GM12865 (cell line): ENCODE measurements at places on chromosomes 7 and 10.

DNA sequence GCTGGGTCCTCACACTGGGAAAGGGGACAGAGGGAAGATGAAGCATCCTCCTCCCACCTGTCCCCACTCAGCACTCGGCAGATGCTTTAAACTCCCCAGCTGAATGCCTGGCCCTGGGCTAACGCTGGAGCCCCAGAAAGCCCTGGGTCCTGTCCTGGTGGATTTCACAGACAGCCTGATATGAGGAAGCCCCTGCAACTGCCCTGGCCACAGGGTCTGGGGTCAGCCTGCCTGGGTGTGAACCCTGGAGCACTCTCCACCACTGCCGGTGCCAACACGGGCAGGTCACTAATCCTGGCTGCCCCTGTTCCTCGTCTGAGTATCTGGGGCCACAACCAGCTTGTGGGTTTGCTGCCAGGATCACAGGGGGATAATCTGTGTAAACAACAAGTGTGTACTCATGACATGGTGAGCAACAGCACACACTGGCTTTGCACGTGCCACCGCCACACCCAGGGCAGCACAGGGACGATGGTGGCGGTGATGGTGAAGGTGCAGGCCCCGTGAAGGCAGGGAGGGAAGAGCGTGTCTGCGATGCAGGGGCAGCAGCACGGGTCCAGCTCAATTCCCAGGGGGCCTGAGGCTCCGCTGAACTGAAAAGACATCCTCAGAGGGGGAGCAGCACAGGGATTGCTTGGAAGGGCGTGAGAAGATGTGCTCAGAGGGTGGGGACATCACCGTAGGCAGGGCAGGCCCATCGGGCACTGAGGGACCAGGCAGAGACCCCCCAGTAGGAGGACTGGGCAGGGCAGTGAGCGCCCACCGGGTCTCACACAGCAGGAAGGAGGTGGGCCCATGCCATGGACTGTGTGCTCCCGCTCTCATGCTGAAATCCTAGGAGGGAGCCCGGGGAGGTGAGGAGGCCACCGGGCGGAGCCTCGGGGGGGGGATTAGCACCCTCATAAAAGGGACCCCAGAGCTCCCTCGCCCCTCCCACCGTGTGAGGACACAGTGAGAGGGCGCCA is 238.7 kb downstream of the MAD1L1 start:
- DNase-seq, result no peak

DNA sequence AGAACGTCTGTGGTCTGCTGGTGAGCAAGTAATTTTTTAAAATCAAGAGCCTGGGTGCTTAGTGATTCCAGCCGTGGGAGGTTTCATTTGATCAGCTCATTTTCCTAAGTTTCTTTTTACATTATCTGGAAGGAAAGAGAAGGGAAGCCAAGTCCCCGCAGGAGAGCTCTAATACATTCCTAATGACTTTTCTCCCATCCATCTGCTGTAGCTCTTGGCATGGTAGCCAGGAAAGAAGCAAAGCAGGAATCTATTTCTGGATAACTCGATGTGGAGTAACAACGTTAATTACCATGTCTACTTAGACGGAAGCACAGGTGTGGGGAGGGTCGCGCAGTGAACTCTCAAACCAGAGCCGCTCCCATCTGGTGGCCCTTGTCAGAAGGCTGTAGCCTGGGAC is 121.9 kb downstream of the PAXIP1 start:
- DNase-seq, result no peak

DNA sequence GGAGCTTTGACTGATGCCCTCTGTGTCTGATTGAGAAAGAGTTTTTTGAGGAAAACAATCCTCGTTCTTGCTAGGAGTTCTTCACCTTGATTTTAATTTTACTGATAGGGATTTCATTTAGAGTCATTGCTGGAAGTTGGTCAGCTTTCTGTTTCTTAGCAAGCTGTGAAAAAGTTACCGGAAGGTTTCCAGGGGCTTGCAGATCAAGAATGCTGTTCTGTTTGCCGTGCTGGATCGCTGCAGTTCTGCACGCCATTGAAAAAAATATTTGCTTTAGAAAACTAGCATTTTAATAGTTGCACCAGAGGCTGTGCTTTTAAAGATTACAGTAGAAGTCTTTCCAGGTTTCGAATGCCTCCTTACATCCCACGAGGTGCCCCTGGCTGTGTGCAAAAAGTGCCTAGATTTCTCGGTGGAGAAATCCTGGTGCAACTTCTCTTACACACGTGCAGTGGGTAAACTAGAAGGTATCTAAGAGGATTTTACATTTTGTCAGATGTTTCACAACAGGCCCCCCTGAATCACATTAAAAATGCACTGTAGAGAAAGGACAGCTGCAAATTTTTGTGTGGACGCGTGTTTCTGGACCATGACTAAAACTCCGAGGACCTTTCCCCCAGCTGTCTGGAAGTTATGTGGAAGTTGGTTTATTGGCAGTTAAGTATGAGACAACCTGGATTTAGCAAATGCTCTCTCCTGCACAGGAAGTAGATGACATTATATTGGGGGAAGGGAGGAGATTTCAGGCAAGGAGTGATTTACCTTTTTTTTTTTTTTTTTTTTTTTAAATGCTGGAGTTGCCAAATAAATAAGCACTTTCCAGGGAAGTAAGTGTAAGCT is 5.8 kb downstream of the TCF7L2 start:
- DNase-seq, result no peak

DNA sequence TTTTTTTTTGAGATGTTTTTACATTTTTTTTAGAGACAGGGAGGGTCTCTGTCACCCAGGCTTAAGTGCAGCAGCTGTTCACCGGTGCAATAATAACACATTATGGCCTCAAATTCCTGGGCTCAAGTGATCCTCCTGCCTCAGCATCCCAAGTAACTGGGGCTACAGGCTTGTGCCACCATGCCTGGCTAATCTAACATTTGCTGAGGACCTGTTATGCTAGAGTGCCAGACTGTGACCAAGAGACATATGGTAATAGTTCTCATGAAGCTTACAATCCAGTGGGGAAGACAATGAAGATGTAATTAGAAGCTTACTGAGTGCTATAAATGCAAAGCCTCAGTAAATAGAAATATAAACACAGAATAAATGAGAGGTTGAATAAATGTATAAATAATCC is 17.6 kb upstream of the ORC5 start:
- no peak for DNase-seq

DNA sequence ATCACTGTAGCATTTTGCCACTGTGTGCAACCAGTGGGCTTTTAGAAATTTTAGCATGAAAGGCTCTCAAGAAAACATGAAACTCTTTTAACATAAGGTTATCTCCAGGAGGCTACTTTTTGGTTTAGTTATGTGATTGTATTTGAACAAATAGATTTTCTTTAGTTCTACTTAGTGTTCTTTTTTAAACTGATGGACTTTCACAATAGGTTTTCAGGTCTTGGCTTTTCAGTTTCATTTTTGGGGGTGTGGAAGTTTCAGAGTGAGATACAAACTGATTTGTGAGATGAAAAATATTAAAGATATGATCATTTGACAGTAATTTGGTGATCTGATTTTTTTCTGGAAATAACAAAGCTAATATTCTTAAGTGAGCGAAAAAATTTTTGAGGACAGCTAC is 344.1 kb downstream of the PHF14 start:
- peak; percentile 59 for DNase-seq

DNA sequence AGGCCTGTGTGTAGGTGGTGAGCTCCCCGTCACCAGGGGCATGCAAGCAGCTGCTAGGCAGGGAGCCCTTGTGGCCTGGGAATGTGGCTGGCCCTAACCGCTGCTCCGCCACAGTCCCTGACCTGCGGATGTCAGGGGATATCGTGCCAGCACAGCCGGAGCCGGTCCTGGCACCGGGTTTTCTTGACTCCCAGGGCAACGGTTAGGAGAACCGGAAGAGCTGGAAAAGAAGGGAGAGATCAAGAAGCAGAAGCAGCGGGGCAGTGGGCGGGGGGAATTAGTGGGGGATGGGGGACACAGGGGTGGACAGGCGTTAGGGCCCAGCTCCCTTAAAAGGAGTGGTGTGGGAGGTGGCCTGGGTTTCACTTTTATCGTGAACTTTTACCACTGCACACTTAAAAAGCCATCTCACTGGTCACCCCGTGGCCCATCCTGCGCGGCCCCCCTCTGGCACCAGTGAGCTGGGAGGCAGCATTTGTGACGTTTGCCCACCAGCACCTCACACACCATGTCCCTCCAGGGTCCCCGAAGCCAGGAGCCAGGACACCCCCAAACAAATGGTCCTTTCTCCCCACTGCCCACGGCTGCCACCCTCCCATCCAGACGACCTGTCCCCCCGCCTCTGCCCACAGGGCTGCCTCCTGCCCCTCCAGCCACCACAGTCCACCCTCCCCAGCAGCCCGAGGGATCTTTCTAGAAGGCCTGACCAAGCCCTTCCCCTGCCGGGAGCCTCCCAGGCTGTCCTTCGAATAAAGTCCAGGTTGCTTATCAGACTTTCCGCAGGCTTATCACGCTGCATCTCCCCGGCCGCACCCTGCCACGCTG is 1.8 kb upstream of the MICALL2 start:
- peak; percentile 18 for DNase-seq
